Left cardiac atrium (tissue), 4 donors: ENCODE measurements at places on chromosomes 7 and 10. TPM values are rescaled to one million over a fixed set of nuclear protein-coding genes. Genes with fewer than 3 reads are reported as not detected.
A peak's percentile ranks its signal among the peaks of the same experiment; 100 is the strongest.

Gene GIMAP7
- 26.0 TPM for total RNA-seq

Gene PRSS58
- total RNA-seq = not detected

Gene MBL2
- not detected for total RNA-seq

Gene ASZ1
- total RNA-seq = not detected

Gene C10orf120
- total RNA-seq = not detected

DNA sequence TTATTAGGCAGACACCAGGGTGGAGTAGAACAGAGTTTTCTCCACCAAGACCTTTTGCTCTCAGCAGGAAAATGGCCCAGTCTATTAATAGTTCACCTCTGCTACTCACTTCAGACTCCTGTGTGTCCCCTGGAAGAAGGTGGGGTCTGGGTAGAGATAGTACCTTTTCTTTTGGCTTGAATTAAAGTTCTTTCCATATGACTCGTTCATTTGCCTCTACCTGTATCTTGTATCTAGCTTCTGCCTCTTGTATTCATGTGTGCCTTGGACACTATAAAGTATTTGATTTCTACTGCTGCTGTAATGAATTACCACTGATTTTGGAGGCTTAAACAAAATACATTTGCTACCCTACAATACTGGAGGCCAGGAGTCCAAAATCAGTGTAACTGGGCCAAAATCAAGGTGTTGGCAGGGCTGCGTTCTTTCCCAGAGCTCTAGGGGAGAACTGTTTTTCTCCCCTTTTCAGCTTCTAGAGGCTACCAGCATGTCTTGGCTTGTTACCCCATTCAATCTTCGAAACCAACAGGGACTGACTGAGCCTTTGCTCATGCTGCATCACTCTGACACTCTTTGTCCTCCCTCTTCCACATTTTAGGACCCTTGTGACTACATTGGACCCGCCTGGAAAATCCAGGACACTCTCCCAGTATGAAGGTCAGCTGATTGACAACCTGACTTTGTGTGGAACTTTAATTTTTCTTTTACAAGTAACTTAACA is 155.6 kb upstream of the PRSS58 start:
- DNase-seq = no peak

- DNase-seq = peak; percentile 30
Measured at GRCh38 chr10:119104654-119105015, 722 bp downstream of the DENND10 start.

- no peak for DNase-seq
Measured at GRCh38 chr7:94632338-94633013, 23.5 kb downstream of the SGCE start.

DNA sequence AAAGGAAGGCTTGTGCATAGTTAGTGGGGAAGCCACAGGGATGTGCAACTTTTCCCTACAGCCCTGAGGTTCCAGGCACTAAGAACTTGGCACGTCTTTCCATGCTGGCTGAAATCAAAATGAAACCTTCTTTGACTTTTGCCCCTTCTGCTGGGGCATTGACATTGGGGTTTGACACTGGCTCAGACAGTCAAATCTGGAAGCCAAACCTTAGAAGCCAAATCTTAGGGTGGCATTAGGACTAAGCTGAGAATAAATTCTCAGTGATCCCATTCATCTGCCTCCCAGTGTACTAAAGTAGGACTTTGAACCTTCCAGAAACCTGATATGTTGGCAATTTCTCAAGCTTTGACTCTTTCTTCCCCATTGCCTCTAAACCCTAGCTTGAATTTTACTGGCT is 31.3 kb upstream of the INSYN2A start:
- no peak for DNase-seq

GRCh38 chr7:12865593-12865992 is 178.2 kb downstream of the ARL4A start:
- DNase-seq = no peak

DNA sequence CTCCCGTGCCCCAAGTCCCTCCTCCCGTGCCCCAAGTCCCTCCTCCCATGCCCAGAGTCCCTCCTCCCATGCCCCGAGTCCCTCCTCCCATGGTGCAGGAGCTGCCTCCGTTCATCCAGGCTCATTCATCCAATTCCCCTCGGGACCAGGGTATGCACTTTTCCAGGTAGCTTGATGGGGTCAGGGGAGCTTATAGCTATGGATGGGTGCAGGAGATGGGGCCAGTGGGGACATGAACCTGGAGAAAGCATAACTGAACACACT is 201.3 kb downstream of the PTPRN2 start:
- no peak for DNase-seq

DNA sequence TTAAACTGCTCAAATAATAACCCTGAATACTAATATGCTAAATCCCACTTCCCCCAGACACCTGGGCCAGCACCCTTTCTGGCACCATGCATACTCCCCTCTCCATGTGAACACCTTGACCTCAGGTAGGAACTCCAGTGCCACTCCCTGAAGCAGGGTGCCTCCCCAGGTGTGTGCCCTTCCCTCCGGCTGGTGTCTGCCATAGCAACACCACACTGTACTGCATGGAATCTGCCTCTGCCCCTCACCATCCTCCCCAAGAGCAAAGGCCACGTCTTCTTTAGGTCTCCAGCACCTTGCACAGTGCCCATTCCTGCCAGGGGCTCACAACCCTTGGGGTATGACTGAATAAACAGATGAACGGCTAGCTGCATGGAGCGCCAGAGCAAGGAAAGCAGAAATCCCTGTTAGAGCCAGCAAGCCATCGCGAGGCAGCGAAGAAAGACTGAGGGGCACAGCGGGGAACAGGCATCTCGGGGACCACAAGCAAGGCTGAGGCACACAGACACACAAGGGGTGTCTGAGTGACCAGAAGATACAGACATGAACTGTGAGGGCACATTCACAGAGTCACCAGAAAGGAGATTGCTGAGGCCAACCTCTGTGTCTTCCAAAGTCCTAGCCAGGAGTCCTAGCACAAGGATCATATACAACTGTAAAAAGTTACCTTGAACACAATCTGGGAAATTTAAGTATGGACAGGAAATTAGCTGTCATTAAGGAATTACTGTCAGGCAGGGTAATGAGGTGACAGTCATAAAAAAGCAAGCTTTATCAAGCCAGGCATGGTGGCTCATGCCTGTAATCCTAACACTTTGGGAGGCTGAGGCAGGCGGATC is 25.7 kb downstream of the COBL start:
- DNase-seq = no peak

DNA sequence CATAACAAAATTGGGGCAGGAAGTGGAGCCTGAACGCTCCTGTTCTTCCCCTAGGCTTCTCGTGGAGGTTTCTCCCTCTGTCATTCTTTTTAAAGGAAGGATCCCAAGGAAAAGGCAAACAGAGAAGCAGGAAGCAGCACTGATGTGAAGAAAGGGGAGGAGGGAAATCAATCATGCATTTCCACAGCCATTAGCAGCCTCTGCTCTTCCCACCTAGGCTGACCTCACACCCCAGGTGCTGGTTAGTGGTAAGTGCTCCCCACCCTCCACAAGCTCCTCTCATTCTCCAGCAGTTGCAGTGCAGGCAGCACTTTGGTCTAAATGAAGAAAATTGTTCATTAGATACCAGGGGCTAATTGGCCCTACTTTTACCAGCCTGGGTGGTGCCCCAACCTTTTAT is 2.6 kb downstream of the CRHR2 start:
- DNase-seq = no peak

DNA sequence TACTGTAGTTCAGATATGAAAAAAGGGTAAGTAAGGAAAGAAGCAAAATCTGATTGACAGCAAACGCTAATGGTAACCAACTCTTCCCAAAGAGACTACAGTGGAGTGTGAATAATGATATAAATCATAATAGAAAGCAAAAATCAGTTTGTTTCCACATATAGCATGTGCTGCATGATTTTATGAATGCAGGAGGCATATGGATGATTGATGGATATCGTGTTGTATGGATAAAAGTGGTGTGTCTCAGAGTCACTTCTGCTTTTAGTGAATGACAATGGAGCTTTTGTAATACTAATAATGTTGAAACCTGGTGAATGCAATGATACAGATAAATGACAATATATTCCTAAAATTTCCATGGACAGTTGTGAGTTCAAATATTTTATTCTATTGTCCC is 36.6 kb upstream of the PALS2 start:
- DNase-seq = no peak

DNA sequence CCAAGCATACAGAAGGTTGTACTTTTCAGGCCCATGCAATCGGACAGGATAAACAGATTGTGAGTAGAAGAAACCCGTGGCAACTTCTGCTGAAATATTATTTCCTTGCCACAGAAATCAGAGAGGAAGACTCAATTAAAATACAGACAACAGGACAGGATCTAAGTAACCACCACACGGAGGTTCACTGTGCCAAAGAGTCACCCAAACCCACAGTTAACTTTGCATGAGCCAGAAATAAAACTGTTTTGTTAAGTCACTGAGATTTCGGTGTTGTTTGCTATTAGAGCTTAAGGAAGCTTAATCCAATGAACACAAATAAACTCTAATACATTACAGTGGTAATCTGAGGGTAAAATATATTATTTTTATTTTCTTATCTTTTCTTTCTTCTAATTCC is 14.0 kb downstream of the PNPLA8 start:
- DNase-seq = no peak

DNA sequence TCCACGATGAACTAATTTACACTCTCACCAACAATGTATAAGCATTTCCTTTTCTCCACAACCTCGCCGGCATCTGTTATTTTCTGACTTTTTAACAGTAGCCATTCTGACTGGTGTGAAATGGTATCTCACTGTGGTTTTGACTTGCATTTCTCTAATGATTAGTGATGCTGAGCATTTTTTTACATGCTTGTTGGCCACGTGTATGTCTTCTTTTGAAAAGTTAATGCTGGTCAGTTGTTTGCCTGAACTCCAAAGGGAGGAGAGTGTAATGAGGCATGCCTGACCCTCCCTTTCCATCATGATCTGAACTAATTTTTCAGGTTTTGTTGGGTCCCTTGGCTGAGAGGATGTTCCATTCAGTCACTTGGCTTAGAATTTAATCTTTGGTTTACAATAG is 50.7 kb upstream of the SVIL start:
- no peak for DNase-seq

DNA sequence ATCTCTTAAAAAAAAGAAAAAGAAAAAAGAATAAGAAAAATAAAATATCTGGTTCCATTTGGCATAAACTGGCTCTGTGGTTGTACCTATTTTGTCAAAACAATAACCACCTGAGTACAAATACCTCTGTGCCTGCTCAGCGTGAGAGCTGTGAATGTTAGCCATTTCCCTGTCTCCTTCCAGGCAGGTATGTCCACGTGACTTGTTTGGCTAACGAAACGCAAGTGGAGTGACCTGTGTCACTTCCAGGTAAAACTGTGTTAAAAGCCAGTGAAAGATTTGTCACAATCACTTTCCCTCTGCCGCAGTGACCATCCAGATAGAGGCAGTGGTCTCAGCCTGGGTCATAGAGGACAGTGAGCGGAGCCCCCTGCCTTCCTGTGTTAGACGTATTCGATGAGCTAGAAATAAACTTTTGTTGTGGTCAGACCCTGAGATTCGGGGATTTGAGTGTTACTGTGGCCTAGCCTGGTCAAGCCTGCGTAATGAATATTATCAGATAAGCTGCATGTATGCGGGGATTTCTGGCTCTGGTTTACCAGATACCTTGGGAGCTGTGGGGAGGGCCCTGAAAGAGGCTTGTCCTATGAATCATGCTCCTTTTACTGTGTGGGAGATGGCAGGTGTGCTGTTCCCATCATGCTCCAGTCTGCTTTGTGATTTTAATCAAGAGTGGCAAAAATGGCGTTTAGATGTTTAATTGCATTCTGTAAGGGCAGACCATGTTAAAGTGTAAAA is 3.8 kb downstream of the PTER start:
- DNase-seq = no peak

DNA sequence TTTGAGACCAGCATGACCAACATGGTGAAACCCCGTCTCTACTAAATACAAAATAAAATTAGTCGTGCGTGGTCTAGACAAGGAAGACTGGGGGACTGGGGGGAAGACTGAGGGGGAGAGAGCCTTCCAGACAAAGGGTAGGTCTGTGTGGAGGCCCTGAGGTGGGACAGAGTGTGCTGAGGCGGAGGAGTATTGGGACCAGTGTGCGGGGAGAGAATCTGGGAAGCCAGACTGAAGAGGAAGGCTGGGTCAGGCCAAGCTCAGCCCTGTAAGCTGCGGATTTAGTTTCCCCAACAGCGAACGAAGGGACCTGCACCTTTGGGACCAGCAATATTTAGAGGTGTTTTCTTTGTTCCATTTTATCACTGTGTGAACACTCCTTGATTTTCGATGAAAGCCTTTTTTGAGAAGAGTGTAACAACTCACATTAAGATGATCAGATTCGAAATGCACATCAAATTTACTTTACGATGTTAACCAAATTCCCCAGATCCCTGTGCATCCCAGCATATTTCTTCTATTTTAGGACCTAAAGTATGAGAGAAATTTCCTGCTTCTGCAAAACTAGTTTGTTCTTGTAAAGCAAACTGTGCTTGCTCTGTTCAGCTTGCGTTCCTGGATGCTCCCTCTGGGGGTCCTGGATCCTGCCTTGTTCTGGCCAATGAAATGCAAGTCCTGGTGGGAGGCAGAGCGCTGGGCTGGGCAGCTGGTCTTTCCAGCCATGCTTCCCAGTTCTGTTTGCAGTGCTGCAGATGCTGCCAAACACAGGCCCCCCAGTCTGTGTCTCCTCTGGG is 39.4 kb downstream of the PLAU start:
- DNase-seq = no peak

GRCh38 chr7:98613601-98614425 is 3.3 kb upstream of the NPTX2 start:
- no peak for DNase-seq

- no peak for DNase-seq
Measured at GRCh38 chr10:88962336-88962735, 9.8 kb upstream of the ACTA2 start.

- DNase-seq = peak; percentile 36
Measured at GRCh38 chr7:86643561-86644281, at the start of gene GRM3. GRM3 (plus strand) TSS chr7:86643909; CDS start chr7:86765146, 121,237 bp downstream.

DNA sequence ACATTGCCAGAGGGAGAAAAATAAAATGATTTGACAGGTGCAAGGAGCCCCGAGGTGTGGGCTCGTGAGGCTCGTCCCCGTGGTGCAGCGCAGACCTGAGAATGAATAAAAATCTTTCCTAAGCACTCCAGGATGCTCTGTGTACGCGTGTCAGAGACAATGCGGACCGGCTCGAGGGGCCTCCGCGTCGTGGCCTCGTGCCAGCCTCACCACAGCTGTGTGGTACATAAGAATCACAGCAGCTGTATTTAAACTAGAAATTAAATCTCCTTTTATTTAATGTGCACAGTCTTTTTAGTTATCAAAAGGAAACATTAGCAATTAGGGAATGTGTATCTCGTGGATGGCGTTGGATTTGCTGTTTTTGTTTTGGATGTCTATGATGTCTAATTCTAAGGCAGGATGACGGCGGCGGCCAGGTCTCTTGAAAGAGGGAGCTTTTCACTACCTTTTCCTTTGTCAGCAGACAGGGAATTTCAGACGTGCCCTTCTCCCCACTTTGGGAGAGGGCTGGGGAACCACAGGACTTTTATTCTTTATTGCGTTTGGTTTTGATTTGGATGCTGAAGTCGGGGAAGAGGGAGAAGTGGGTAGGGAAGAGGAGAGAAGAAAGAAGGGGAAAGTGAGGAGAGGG is 365.3 kb upstream of the SHH start:
- DNase-seq = no peak

- no peak for DNase-seq
Measured at GRCh38 chr7:18792871-18793595, 297.5 kb downstream of the HDAC9 start.

- DNase-seq = peak; percentile 67
Measured at GRCh38 chr10:125158601-125159485, 1.5 kb downstream of the CTBP2 start.
